ENCODE measurements at places on chromosomes 16 and 17. TPM values are rescaled to one million over a fixed set of nuclear protein-coding genes. Genes with fewer than 3 reads are reported as not detected.
A peak's percentile ranks its signal among the peaks of the same experiment; 100 is the strongest.

- no peaks in the 10 kb centered on the region for H3K36me3 ChIP-seq
- no peaks in the 10 kb centered on the region for H3K27me3 ChIP-seq
- no peak for ATAC-seq
- no peak overlapping the region for H3K27ac ChIP-seq
These were observed 15.0 kb upstream of the RAI1 start for GRCh38 chr17:17666111-17666714.

Gene OR4D1
- total RNA-seq, result 0.13 TPM

DNA sequence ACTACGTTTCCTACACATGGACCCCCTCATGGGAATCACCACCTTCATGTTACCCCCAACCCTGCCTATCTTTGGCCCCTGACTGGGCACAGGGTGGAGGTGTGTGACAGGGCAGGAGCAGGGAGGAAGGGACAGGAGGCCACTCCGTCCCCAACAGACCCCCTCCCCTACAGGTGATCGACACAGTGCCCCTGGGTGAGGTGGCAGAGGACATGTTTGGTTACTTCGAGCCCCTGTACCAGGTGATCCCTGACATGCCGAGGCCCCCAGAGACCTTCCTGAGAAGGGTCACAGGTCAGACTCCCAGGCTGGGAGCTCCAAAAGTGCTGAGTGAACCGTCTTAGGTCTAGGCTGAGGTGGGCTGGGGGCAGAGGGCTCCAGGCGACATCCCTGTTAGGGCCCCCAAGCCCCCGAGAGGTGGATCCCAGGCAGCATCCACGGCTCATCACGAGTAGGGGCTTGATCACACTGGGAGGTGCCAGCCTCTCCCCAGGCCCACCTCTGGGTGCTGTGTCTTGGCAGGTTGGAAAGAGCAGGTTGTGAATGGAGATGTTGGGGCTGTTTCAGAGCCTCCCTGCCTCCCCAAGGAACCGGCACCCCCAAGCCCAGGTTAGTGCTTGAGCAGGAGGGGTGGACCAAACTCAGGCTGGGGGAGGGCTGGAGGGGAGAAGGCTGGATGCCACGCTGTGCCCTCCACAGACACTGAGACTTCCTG is 1.5 kb downstream of the ACBD4 start:
- no peaks in the 10 kb centered on the region for H3K27me3 ChIP-seq
- no peaks in the 10 kb centered on the region for H3K36me3 ChIP-seq
- H3K4me3 ChIP-seq, result peak overlapping the region; percentile 80
- no peak overlapping the region for H3K27ac ChIP-seq
- H3K4me1 ChIP-seq, result no peaks in the 10 kb centered on the region

Gene PAQR4
- total RNA-seq, result 41.4 TPM

Gene NPIPB13
- total RNA-seq, result 16.1 TPM

GRCh38 chr17:76255801-76256429 is 9.2 kb upstream of the UBALD2 start:
- peaks cover 27% of the 10 kb centered on the region for H3K4me1 ChIP-seq
- H3K4me3 ChIP-seq, result peak overlapping the region; percentile 60
- ATAC-seq, result no peak
- H3K27me3 ChIP-seq, result no peaks in the 10 kb centered on the region

GRCh38 chr16:48499923-48500381 is 110.0 kb downstream of the N4BP1 start:
- no peaks in the 10 kb centered on the region for H3K27me3 ChIP-seq
- H3K27ac ChIP-seq, result no peak overlapping the region
- no peaks in the 10 kb centered on the region for H3K36me3 ChIP-seq

Gene BRIP1
- total RNA-seq, result 21.7 TPM

DNA sequence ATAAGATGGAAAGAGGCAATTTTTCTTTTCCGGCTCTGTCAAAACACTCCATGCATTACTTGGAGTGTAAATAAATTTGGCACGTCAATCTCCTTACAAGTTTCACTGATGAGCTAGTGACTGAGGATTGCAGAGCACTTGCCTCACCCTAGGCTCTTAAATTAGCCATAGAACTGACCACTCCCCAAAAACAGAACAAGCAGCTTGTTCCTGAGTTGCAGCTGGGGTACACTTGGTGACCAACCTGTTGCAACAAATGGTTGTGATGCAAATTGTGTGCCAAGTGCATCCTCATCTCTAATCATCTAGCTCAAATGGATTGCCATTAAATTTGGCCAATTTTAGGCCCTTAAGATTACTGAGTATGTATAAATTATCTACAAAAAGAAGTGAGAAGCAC is 67.0 kb downstream of the CACNG1 start:
- H3K27me3 ChIP-seq, result no peaks in the 10 kb centered on the region
- H3K27ac ChIP-seq, result no peak overlapping the region
- ATAC-seq, result no peak
- H3K4me1 ChIP-seq, result no peaks in the 10 kb centered on the region

Gene DPH1
- total RNA-seq, result 40.2 TPM

GRCh38 chr16:25030420-25031131 is 15.4 kb upstream of the ARHGAP17 start:
- H3K4me1 ChIP-seq, result peaks cover 32% of the 10 kb centered on the region
- H3K27me3 ChIP-seq, result no peaks in the 10 kb centered on the region
- H3K4me3 ChIP-seq, result peak overlapping the region; percentile 93
- ATAC-seq, result peak; percentile 20
- H3K36me3 ChIP-seq, result no peaks in the 10 kb centered on the region

Gene KCNJ2
- total RNA-seq, result not detected

Gene CD19
- not detected for total RNA-seq

GRCh38 chr17:21170809-21171208 is 43.2 kb downstream of the TMEM11 start:
- H3K27ac ChIP-seq, result peak overlapping the region; percentile 74
- no peak overlapping the region for H3K4me3 ChIP-seq
- H3K4me1 ChIP-seq, result peaks cover 20% of the 10 kb centered on the region
- no peak for ATAC-seq
- H3K27me3 ChIP-seq, result no peaks in the 10 kb centered on the region

Gene TEX19
- 0.28 TPM for total RNA-seq

- peaks cover 8% of the 10 kb centered on the region for H3K27me3 ChIP-seq
- H3K27ac ChIP-seq, result no peak overlapping the region
- H3K4me1 ChIP-seq, result no peaks in the 10 kb centered on the region
- H3K36me3 ChIP-seq, result no peaks in the 10 kb centered on the region
These were observed 350.1 kb upstream of the EEF2KMT start for GRCh38 chr16:5447734-5448133.

DNA sequence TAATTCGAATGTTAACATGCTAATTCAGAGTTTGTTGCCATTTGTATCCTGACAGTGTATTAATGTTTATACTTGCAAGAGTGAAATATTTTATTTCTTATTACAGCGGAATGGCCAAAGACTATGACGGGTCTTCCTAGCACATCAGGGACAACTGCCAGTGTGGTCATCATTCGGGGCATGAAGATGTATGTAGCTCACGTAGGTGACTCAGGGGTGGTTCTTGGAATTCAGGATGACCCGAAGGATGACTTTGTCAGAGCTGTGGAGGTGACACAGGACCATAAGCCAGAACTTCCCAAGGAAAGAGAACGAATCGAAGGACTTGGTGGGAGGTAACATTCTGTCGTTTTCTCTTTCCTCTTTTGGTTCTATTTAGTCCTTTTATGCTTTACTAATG is 23.4 kb downstream of the PPM1D start:
- H3K4me3 ChIP-seq, result no peak overlapping the region
- H3K27me3 ChIP-seq, result no peaks in the 10 kb centered on the region
- no peak overlapping the region for H3K27ac ChIP-seq
- H3K36me3 ChIP-seq, result peaks cover 30% of the 10 kb centered on the region
- no peak for ATAC-seq
- peaks cover 8% of the 10 kb centered on the region for H3K4me1 ChIP-seq

Gene VMP1
- 309 TPM for total RNA-seq

Gene NXN
- 0.95 TPM for total RNA-seq

- peaks cover 22% of the 10 kb centered on the region for H3K4me1 ChIP-seq
- peak overlapping the region; percentile 81 for H3K27ac ChIP-seq
- H3K36me3 ChIP-seq, result peaks cover 79% of the 10 kb centered on the region
- H3K27me3 ChIP-seq, result no peaks in the 10 kb centered on the region
- peak; percentile 25 for ATAC-seq
These were observed 1.2 kb downstream of the TMC6 start for GRCh38 chr17:78127239-78127887.

DNA sequence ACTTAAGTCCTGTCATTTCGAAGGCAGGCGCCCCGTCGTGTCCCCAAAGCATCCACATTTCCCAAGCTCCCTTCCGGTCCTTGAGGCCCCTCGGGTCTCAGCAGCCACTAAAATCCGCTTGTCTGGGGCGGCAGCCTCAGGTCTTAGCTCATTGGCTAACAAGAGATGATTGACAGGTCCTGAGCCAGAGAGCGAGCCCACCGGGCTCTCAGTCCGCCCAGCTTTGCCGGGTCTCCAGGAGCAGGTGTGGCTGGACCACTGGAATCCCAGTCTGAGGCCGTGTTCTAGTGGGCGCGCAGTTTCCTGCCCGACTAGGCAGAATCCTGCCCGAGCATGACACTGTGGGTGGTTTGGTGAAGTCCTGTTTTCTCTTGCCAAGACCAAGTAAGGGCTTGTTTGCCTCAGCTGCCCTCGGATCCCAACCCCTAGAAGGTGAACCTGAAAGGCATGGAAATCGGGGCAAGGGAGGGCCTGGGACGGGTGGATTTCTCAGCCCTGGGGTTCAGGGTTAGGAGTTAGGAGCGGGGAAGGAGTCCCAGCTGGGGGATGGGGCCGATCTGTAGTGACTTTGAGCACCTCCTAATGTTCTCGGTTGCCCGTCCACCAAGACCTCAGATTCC is 42.8 kb downstream of the MRC2 start:
- H3K4me3 ChIP-seq, result no peak overlapping the region
- H3K4me1 ChIP-seq, result peaks cover 5% of the 10 kb centered on the region
- no peak for ATAC-seq
- no peak overlapping the region for H3K27ac ChIP-seq

GRCh38 chr17:77449373-77449907 is 308.7 kb downstream of the SEC14L1 start:
- H3K27me3 ChIP-seq, result no peaks in the 10 kb centered on the region
- no peak for ATAC-seq
- peaks cover 93% of the 10 kb centered on the region for H3K36me3 ChIP-seq
- peak overlapping the region; percentile 96 for H3K27ac ChIP-seq
- H3K4me3 ChIP-seq, result peak overlapping the region; percentile 94
- peaks cover 30% of the 10 kb centered on the region for H3K4me1 ChIP-seq

GRCh38 chr17:17170346-17170985 is 35.7 kb downstream of the PLD6 start:
- peaks cover 44% of the 10 kb centered on the region for H3K4me1 ChIP-seq
- H3K27ac ChIP-seq, result peak overlapping the region; percentile 85
- peak; percentile 45 for ATAC-seq
- peaks cover 81% of the 10 kb centered on the region for H3K36me3 ChIP-seq
- peak overlapping the region; percentile 48 for H3K4me3 ChIP-seq

DNA sequence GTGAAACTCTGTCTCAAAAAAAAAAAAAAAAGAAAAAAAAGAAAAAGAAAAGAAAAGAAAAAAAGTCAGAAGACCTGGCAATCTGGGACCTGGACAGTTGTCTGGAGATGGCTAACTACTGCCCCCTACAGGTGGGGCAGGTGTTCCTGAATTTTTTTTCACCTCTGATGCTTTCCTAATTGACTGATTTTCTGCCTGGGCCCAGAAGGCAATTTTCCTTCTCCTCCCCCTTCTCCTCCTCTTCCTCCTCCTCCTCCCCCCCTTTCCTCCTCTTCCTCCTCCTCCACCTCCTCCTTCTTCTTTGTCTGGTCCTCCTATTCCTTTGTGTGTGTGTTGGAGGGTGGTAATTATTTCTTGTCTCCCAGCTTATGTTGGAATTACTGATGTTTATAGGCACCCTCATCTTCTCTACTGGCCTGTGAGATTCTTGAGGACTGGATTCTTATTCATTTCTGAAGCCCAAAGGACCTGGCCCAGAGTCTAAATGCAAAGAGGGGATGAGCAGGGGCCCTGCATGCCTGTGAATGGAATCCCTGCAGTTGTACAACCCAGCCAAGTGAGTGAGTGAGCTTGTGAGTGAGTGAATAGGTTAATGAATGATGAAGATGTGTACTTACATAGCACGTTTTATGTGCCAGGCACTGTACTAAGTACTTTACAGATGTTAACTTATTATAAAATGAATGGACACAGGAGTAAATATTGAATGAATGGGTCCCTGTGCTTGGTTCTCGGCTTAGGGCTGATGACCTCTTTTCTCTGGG is 26.9 kb downstream of the IRX5 start:
- ATAC-seq, result no peak
- no peak overlapping the region for H3K27ac ChIP-seq
- H3K27me3 ChIP-seq, result peaks cover 10% of the 10 kb centered on the region
- H3K4me3 ChIP-seq, result no peak overlapping the region
- H3K4me1 ChIP-seq, result no peaks in the 10 kb centered on the region
- no peaks in the 10 kb centered on the region for H3K36me3 ChIP-seq

Gene ST6GALNAC1
- total RNA-seq, result 1.4 TPM

Gene CBX2
- total RNA-seq, result 0.50 TPM

- no peaks in the 10 kb centered on the region for H3K27me3 ChIP-seq
- no peak overlapping the region for H3K27ac ChIP-seq
These were observed 10.3 kb downstream of the TNRC6C start for GRCh38 chr17:77968788-77969187.

- H3K4me3 ChIP-seq, result no peak overlapping the region
- no peak overlapping the region for H3K27ac ChIP-seq
- ATAC-seq, result no peak
- peaks cover 9% of the 10 kb centered on the region for H3K4me1 ChIP-seq
These were observed 33.6 kb downstream of the SCPEP1 start for GRCh38 chr17:57011491-57012015.

DNA sequence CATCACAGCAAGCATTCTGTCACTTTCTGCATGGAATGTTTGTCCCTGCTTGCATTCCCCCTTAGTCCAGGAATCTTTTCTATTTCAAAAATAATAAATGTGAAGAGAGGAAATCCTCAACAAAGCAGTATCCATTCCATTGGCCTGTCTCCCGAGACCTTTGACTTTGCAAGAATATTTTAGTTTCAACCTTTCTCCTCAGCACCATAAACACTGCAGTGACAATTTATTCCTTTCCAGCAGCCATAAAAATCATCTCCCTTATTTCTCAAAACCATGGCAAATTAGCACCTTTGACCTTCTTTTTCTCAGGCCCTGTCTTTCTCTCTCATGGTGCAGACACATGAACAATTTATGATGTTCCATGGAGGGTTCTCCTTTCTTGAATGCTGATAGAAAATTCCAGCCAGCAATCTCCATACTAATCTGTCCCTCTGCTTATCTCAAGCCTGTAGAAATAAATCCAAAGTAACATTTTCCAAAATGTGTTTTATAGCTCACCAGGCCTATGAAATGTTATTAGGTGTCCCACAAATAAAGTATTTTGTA is 352.1 kb upstream of the CCL2 start:
- no peak overlapping the region for H3K4me3 ChIP-seq
- H3K27me3 ChIP-seq, result peaks cover 25% of the 10 kb centered on the region
- no peak overlapping the region for H3K27ac ChIP-seq
- no peaks in the 10 kb centered on the region for H3K4me1 ChIP-seq
- no peaks in the 10 kb centered on the region for H3K36me3 ChIP-seq
